Left ventricle myocardium inferior (tissue), 1 donor: ENCODE measurements at places on chromosomes 2 and 18. TPM values are rescaled to one million over a fixed set of nuclear protein-coding genes. Genes with fewer than 3 reads are reported as not detected.

DNA sequence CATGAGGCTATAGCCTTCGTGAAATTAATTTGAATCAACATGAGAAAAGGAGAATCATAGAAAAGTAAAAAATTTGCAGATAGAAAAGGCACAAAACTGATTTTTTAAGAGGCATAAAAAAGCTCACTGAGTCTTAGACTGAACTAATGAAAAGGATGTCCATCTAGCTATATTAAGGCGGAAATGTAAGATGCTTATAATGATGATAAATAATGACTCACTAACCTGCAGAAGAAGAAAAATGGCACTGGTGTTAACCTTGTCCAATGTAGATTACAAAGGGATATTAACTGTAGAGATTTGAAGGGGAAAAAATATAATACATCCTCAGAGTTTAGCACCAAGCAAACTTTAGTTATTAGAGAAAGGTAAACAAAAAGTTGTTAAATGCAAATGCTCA is 1098.0 kb upstream of the DDX18 start:
- no peak for DNase-seq

DNA sequence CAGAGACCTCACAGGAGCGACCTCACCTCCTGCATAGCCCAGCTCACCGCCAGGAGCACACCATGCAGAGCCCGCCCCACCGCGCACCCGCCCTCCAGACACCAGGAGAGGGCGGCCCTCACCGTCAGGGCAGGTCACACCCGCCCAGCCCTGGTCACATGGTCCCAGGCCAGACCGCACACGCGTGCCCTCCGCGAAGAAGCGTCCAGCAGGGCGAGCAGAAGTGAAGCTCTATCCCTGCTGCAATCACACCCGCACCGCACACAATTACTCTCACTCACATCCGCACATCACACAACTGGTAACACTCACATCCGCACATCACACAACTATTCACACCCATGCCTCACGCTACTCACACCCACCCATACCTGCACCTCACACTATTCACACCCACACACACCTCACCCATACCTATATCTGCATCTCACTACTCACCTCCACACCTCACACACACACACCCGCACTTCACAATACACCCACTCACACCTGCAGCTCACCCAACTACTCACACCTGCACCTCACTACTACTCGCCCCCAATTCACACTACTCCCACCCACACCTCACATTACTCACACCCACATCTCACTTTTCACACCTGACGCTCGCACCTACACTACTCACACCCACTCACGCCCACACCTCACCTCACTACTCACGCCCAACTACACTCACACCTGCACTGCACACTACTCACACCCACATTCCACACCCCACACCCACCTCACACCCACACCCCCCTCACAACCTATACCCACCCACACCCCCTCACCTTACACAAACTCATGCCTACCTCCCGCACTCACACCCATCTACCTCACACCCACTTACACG is 242.0 kb downstream of the HDAC4 start:
- peak; percentile 8 for DNase-seq

The AQP12B gene
- not detected for total RNA-seq

- DNase-seq = no peak
Observed at GRCh38 chr2:216302981-216303676, 69.2 kb downstream of the MARCHF4 start.

- DNase-seq = no peak
Observed at GRCh38 chr2:119076713-119077112, 81.8 kb downstream of the C1QL2 start.

The BAZ2B gene
- total RNA-seq = 32.4 TPM

The GPR35 gene
- total RNA-seq = 1.3 TPM

The MAP3K19 gene
- not detected for total RNA-seq

GRCh38 chr2:231919341-231920035 is 6.7 kb downstream of the NPPC start:
- DNase-seq = peak; percentile 4

The C2orf92 gene
- 1.8 TPM for total RNA-seq

DNA sequence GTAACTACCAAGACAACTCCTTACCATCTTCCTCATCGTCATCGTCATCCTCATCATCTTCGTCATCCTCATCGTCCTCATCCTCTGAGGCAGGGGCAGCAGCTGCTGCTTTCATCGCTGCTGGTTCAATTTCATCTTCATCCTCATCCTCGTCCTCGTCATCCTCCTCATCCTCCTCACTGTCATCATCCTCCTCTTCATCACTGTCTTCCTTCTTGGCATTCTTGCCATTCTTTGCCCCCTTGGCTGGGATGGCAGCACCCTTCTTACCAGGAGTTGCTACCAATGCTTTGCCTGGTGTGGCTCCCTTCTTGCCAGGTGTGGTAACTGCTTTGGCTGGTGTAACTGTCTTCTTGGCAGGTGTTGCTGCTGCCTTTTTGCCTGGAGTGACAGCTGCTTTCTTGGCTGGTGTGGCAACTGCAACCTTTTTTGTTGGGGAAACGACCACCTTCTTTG is 2.7 kb downstream of the NCL start:
- DNase-seq = no peak

DNA sequence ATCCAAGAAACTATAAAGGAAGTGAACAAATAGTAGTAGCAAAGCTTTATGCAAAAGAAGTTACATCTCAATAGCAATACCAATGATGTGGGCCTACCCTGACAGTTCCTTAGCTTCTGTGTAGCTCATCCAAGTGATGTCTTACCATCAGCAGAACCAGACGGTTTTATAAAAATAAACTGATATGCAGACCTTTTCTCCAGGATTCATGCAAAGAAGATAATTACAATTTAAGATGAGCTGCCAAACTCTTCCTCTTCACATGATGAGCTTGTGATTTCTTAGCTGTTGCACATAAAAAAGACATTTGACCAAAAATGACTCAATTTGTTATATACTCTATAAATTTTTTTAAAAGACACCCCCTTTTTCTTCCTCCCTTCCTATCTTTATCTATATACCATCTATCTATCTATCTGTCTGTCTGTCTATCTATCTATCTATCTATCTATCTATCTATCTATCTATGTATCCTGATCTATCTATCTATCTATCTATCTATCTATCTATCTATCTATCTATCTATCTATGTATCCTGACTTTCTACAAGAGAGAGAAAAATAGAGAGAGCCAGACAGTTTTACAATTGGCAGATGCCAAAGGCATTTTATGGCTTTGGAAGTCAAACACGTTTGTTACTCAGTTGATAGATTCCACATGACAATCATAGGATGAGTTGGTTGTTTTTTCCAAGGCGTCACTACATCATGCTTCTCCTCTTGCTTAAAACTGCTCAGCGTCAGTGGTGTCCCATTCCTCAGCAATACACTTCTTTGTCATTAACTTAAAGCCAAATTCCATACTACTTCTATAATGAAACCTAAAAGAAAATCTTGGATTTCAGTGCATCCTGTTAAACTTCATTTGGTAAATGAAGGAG is 65.9 kb upstream of the ACTR3 start:
- no peak for DNase-seq

DNA sequence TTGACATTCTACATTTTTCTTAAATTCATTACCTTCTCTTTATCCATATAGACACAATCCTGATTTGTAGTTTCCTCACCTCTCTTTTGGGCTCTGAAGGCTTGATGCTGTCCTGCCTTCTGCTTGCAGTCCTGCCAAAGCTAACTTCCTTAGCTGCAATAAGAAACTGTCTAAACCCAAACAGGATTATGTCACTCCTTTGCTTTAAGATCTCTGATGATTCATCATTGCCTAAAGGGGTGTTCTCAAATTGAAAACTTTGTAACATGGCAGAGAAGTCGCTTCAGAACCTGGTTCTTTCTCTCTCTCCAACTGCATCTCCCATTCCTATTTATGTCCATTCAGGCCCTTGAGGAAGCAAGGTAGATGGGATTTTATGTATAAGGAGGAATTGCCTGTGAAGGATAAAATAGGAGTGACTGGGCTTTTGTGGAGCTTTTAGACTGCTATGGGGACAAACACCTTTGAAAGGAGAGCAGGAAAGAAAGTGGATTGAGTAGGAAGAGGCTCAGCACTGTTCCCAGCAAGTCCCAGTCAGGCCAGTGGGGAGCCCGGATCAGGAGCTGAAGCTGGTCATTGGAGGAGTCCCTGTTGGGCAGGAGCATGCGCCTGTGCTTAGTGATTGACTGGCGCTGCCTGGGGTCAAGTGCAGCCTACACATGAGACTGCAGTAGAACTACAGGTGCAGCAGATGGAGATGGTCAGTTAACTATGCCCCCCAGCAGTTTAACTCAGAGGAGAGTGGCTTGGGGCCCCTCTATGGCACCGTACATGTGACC is 390.6 kb downstream of the CTNNA2 start:
- DNase-seq = no peak

DNA sequence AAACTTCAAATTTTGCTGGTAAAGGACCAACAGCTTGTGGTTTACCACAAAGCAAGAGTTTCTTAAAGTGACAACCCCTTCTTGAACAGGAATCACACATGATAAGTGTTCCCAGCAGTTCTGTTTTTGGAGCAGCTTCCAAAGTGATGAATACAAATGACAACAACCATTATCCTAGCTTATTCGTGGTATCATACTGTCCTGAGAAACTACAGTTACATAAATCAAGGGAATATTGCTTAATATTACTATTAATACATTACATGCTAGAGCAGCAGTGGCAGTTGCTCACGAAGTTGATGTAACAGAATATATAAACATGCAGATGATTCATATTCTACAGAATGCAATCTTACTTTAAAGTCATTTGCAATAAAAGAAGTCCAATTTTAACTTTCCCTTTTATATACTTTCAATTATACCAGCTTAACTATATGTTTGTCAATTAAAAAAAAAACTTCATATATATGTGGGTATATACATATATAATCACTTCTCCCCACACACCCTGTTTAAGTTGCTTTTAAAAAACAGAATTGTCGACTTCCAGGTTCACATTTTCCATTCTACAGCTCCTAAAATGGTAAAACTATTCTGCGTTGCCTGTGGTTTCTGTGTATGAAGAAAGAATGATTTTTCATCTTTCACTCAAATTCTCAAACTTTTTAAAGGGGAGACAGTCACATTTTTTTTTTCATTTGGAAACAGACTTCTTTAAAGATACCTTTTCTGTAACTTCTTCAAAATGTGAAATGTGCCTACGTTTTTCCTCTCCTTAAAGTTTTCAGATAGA is 713.6 kb downstream of the TDRD15 start:
- DNase-seq = no peak

DNA sequence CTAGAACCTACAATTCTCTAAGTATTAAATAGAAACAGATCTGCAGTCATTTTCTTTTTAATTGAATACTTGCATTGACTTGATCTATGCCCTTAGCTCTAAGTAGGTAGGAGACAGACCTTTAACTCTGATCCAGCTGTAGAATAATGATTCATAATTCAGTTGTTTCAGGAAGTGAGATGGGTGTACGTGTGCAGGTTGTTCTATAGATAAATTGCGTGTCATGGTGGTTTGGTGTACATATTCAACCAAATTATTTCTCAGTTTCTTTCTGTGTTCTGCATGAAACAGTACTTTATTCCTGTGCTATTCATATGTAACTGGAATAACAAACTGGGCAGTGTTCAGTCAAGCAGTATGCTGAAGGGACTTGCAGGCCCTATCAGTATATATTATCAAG is 34.3 kb upstream of the CD226 start:
- no peak for DNase-seq

DNA sequence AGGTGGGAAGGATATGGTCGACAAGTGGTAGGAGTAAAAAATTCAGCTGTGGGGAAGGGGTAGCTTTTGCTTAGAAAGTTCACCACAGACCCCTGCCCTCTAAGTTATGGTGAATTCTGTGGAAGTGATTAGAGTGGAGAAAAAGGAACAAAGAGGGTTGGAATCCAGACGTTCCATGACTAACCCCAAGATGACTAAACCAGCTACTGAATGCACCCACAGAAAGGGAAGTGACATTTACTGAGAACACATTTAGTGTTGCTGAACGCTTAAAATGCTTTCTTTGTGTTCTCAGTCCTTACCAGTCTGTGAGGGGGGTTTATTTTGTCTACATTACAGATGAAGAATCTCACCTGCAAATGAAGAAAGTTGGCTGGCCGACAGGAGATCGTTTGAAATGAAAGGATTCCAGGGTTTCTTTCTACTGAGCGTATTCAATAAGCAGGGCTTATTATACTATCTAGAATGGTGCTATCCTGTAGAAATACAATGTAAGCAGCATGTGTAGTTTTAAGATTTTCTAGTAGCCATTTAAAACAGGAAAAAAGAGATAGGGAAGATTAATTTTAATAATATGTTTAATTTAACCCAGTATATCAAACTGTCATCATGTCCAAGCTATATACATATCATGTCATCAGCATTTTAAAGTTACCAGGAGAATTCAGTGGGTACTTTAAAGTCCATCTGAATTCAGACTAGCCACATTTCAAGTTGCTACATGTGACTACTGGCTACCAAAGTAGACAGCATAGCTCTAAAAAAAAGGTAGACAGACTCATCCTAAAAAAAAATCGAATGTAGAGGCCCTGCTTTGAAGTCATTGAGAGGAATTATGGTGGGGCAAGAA is 60.1 kb downstream of the LIMS1 start:
- DNase-seq = no peak

DNA sequence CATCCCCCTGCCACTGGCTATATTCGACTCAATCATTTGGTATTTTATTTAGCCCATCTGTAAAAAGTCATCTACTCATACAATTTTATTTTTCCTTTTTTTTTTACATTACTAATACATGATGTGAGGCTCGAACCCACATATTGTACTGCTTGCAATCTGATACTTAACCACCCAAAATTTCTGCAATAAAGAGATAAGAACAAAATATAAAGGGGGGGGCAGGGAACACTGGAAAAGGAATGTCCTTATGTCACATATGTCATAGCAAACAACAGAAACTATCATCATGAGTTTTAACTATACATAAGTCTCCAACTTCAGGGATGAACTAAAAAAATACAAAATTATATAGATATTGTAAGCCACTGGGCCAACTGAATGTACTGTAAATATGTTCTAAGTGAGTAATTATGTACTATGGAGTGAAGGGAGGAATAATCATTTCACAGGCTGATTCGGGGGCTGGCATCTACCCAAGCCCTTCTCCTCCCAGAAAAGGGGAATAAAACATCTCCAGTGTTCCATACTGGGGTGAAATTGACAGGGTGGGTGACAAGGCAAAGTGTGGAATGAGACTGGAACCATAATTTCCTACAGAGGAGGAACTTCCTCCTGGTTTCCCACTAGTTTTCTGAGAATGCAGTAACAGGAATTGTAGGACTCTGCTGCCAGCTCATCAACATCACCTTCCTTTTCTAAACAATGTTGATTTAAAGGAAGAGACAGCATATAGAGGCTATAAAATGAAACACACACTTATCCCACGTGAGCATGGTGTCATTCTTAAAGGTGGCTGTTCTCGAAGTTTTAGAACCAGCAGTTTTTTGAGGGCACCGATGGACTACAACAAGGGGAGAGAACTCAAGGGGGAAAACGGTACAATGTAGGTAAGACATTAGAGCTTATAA is 79.5 kb downstream of the FARSB start:
- DNase-seq = no peak

DNA sequence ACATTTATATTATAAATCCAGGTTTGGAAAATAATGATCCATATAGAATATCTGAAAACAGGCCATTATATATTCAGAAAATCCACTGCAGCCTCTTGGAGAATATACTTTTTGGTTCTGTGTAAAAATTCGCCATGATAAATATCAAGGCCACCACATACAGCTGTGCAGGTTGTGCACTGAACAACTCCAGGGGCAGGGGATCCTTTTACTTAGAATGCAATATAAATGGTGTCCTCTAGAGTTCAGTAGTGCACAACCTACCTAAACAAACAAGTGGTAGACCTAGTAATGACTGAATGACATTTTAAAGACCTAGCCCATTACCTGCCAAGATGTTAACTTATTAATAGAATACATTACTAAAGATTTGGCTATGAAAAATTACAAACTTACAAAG is 22.4 kb downstream of the MOGAT1 start:
- no peak for DNase-seq
